ENCODE measurements at places on chromosomes 13 and 19.

- no peak for DNase-seq
Observed at GRCh38 chr13:95298169-95298965, 2.9 kb downstream of the ABCC4 start.

DNA sequence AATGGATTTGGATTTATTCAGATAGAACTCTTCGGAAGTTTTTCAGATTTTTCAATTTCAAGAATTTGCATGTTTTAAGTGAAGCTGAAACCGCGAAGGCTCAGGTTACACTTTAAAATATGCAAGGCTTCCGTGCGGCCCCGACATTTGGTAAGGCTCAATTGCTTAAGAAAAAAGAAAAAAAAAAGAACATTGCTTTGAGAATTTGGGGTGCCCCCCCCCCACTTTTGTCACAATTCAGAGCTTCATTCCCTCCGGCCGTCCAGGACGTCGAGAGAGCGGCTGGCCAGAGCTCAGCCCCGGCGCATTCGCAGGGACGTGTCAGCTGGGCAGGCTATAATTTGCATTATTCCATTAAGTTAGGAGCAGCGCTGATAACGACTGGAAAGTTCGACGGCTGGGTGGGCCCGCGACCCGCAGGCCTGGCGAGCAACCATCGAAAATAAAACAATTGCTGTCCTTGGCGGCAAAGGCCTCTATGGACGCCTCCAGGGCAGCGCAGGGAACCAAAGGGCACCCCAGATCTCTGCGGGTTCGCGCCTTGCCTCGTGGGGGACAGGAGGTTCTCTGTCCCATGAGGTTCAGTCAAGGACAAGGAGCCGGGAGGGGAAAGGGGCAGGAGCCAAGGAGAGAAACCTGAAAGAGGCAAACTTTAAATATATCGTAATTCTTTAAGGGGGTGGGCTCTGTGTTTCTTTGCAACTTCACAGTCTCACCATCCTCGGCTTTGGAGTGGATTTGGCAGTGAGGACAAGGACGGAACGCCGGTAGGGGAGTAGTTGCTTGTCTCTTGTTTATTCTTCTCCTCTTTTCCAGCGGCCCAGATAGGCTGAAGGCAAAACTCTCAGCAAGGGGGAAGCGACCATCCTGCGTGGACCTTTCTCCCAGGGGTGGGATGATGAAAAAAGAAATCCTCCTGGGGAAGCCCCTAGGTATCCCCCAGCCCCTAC lies 7.0 kb downstream of the SOX21 start:
- no peak for DNase-seq

GRCh38 chr13:113231306-113232207 lies 22.1 kb downstream of the CUL4A start:
- no peak for DNase-seq

DNA sequence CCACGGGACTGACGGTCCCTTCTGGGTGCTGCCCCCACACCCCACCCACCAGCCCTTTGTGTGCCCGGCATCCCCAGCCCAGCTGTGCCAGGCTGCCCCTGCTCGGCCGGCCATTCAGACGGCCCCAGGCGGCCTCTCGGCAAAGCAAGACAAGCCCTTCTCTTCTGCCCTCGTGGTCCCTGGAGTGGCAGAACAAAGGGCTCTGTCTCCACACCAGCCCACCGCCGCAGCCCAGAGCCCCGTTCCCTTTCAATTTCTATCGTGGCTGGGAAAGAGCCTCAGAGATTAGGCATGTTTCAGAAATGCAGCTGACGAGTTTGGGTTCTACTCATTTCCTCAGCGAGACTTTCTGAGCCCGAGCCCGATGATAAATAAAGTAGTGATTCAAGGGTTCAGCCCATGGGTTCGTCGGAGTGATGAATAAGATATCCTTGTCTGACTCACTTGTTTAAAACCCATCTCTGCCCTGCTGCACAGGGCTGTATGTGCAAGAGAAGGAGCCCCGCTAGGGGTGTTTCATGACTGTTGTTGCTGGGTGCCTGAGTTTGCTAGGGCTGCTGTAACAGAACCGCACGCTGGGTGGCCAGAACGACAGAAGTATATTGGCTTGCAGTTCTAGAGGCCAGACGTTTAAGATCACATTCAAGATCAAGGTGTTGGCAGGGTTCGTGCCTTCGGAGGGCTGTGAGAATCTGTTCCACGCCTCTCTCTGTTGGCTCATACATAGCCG lies 4.3 kb downstream of the MYO9B start:
- peak; percentile 64 for DNase-seq

DNA sequence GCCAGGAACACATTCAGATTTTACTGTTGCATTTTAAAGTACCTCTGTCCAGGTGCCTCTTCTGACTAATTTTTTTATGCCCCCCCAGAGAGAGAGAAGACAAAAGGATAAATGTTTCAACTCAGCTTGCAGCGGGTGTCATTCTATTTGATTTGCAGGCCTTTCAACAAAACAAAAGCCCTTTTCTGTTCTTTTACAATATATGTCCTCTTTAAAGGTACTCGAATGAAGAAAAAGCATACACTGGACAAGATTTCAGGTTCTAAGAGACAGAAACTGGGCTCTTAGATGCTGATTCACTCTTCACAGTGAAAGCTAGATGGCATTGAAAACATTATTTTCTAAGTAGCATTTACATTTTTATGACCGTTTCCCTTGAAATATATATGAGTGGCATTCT lies 2.9 kb upstream of the FRY start:
- no peak for DNase-seq

- peak; percentile 36 for DNase-seq
Observed at GRCh38 chr13:99605420-99606323, 104.4 kb downstream of the TM9SF2 start.

GRCh38 chr13:27293873-27294515 lies 23.4 kb downstream of the RASL11A start:
- DNase-seq: no peak
